H4 (cell line): ENCODE measurements at places on chromosomes 6 and 20. TPM values are rescaled to one million over a fixed set of nuclear protein-coding genes. Genes with fewer than 3 reads are reported as not detected.

DNA sequence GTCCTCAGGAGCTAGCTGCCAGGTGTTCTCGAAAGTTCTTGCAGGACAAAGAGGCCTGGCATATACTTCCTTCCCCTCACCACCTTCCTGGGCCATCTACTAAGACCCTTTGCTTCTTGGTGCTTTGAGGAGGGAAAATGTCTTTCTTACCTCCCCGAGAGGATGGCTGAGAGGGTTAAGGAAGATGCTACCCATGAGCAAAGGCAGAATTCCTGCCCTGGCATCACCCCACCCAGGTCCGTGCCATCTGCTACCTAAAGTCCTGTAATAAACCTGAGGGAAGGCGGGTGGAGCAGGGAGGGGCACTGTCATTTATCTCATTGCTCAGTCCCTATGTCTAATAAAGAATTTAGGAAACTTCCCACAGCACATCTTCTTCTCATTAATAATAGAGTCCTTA lies 16.2 kb downstream of the GFOD1 start:
- DNase-seq: no peak

DNA sequence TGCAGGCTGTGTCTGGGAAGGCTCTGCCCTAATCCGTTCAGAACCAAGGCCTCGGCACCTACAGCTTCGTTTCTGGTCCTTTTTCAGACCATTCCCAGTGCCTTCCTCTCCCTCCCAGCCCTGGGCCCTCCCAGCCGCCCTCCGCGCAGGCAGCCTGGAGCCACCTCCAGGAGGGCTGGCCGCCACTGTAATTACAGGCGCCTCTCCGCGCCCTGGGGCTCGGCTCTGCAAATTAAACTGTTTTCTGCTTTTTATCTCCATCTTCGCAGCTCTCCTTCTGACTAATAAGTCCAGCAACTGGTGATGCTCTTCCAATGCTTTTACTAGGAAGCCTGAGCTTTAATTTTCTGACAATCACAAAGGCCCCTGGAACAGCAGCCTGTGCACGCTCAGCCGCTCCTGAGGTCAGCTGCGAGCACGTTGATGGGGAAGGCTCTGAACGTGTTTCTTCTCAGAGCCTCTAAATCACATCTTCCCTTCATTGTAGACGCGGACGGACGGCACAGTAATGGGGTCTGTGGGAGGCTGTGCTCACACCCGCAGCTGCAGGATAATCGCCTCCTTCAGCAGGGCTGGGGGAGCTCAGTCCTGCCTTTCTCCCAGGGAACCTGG lies 194.6 kb downstream of the DLL1 start:
- no peak for DNase-seq

DNA sequence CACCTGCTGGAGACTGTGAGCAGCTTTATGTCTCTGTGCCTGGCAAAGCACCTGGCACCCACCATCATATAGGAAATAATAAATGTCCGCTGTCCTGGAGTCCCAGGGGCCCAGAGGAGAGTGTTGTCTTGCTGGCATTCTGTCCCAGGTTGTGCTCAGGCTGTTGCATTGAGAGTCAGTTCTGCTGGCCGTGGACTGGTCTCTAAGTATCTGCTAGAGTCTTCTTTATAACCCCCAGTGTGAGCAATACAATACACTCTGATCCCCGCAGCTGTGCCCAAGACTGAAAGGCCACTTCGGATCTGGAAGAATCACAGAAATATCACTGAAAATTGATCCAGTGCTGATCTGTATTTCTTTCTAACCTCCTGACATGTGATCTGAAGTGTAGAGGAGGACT lies 38.3 kb upstream of the HINT3 start:
- DNase-seq: no peak

NHLRC1 gene
- 0.04 and 0.29 TPM in 2 replicates for total RNA-seq

SLC22A3 gene
- total RNA-seq: not detected in 2 replicates

CNBD2 gene
- 5.2 TPM in 1 of 2 replicates, not detected in the other for total RNA-seq
